HuH-7 (cell line): ENCODE measurements at places on chromosomes 12 and 14.

- no peak for DNase-seq
Observed at GRCh38 chr12:120473807-120474615, 4.5 kb upstream of the SRSF9 start.

GRCh38 chr14:96016501-96017160 is 22.5 kb upstream of the C14orf132 start:
- no peak for DNase-seq

- DNase-seq: no peak
Observed at GRCh38 chr14:95396221-95396620, 76.5 kb upstream of the CLMN start.

DNA sequence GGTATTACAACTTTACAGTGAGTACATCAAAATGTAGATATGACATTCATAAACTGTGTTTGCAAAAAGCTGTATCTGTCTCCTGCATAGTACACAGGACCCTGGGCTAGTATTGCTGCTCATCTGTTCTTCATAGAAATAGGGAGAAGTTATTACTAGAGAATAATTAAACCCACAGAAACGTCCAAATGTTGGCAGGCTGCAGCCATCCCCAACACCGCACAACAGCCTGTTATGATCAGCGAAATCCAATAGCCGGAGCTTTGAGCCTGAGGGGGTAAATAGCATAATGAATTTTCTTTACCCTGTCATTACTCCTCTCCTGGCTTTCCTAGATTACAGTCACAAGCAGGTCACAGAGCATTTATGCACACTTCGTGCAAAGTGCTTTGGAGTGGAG is 178.0 kb downstream of the DACT1 start:
- no peak for DNase-seq

DNA sequence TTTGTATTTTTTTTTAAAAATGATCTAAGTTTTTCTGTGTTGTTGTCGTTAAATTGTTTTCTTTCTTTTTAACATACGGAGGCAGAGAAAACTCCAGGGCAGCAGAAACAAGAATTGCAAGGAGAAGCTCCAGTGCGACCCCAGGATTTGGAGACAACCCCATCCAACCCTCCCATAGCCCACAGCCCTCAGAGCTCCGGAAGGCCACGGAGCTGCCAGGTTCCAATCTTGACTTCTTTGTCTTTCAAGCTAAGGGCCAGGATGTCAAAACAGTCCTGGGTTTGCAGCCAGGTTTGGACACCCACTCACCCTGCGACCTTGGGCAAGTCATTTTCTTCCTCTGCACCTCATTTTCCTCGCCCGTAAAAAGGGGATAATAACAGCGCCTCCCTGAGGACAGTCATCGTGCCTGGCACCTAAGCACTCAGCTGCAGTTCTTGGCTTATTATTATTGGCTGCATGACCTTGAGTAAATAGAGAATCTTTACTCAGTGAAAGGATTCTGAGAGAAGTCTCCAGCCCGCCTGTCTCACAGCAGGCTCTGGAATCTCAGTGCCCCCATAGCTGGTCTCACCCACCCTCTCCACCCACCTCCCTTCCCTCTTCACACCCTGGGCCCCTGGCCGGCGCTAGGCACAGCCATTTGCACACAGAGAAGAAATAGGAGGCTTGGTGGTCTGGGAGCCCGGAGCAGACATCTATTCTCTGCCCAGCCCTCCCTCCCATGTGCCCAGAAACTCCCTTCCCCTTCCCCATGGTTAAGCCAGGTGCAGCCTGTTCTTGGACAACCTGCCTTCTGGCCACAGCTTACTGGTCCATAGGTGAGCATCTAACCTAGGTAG is 79.4 kb upstream of the BCL11B start:
- DNase-seq: no peak
